ENCODE measurements at places on chromosomes 13 and 19.
A peak's percentile ranks its signal among the peaks of the same experiment; 100 is the strongest.

DNA sequence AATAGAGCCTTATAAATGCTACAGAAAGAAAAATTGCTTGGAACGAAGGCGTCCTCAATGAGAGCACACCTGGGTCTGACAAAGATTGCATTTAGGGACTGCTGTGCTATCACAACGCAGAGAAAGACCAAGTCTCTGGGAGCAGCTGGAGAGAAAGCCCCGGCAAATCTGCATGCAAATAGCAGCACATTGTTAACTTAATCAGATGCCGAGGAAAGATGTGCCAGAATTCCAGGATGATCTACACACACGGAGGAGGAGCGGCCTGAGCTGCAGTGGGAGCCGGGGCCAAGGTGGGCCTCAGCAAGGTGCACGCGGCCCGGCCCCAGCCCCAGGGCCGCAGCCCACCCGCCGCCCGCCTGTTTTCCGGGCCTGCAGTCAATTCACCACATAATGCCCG, 1.4 kb downstream of the ZNF536 start:
- no peak for DNase-seq

DNA sequence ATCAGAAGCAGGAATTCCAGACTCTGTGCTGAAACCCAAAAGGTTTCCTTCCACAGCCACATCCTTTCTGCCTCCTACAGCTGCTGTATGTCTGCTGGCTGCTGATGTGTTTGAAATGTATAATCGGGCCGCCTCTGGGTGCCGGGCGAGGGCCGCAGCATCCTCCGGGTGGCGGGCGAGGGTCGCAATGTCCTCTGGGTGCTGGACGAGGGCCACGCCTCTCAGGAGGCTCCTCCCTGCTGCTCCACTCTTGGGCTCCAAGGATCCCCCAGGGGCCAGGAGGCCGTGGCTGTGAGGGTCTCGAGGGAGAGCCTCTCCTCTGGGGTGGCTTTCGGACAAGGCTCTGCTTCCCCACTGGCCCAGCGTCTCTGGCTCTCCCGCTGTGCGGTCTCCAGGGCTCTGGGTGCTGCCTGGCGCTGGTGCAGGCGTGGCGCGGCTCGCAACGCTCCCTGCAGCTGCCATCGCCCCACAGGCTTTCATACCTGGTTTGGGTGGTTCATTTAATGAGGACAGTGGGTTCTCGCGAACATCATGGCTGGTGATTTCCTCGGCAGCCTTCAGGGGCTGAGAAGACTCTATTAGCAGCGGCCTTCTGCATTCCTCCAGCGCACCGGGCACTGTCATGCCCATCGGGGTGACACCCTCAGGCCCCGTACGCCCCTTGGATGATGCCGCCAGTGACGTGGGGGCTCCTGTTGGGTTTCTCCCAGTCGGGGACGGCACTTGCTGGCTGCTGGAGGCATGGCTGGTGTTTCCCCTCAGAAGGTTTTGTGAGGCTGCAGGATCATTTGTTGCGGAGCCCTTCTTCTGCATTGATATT, 41.8 kb upstream of the GRTP1 start:
- no peak for DNase-seq

DNA sequence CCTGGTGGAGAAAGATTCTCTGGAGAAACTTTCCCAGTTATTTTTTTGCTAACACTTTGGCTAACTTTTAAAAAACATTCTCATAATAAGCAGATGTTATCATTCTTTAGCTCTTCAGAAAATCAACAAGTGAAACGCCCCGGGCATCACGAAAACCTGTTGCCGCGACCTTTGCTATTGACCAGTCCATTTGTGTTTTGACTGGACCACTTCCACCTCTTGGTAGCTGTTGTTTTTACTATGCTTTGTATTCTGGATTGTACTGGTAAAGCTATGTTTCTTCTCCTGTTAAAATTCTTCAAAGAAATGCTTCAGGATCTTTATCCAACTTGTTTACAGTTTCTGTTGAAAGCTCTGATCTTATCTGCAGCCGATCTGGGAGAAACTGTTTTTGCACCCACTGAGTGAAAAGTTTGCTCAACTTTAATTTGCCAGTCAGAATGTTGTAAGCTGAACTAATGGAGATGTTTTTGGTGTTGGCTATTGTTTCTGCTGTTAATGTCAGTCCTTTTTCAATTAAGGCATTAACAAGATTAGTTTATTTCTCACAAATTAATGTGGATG, 23.3 kb downstream of the UFM1 start:
- DNase-seq, result no peak

GRCh38 chr19:48798937-48799336, 11.9 kb downstream of the BCAT2 start:
- DNase-seq, result no peak

- DNase-seq, result no peak
These were observed 142.7 kb downstream of the SUCLA2 start for GRCh38 chr13:47858042-47859025.

DNA sequence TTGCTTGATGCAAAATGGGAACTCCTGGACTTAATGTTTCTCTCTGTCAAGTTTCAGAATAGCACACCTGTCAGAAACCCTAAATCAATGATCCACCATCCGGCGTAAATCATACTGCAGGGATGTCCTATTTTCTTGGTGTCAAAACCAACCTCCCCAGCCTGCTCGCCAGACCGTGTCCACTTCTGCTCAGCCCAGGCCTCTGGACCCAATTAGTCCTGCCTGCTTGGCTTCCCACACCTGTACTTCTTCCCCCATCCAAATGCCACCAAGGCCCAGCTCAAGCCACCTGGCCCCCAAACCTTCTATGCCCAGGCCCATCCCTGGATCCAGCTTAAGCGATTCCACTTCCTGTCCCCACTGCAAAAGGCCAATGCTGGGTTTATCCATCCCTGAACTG, 25.1 kb upstream of the PEPD start:
- DNase-seq, result no peak

DNA sequence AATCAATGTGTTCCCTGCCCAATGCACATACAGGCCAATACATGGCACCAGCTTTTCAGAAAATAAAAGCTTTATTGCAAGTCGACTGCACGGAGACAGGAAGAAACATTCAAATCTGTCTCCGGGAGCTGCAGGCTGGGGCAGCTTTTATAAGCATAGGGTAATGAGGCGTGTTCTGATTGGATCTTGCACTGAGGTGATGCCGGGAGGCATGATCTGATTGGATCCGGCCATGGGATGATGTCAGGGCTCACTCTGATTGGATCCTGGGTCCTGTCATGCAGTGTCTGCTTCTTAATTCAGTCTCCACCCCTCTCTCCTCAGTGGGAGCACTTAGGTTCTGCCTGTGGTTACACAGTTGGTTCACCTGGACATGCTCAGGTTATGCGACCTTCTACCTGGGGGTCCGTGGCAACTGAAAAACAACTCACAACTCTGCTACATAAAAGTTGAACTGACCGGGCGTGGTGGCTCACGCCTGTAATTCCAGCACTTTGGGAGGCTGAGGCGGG, 11.8 kb upstream of the FBN3 start:
- DNase-seq, result no peak

DNA sequence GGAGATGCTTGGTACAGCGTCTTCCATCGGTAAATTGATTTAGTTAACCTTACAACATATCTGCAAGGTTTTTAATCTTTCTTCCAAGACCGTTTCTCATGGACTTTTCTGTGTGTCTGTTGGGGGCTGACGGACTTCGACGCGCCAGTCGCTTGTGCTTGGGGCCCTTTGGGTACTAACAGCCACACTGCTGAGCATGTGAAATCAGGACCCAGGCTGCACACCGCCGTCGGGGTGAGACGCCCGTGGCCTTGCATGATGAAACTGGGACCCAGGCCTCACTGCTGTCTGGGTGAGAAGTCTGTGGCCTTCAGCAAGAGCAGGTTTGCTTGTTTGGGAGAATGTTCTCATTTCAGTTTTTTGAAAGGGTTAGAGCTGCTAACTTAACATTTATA, 9.8 kb downstream of the ATP4B start:
- DNase-seq, result no peak

GRCh38 chr19:8252922-8253589, 43.9 kb downstream of the CERS4 start:
- peak; percentile 72 for DNase-seq

GRCh38 chr19:16036397-16036925, 39.8 kb upstream of the TPM4 start:
- no peak for DNase-seq

DNA sequence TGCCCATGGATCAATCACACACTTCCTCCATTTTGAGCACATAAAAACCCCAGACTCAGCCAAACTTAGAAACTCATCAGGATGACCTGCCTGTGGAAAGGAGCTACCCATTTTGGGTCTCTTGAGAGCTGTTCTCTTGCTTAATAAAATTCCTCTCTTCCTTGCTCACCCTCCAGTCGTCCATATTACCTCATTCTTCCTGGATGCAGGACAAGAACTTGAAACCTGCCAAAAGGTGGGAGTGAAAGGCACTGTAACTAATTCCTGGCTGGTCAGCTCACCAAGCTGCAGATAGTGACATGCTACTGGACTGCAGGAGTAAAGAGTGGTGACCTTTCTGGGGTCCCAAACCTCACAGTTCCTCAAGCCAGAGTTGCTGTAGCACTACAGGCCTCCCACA, 20.2 kb downstream of the LIG4 start:
- no peak for DNase-seq

- DNase-seq, result no peak
These were observed 999.1 kb upstream of the ATXN8OS start for GRCh38 chr13:69108486-69108885.
